CD4-positive, alpha-beta T cell treated with Interleukin-15 for 4 hours (primary cell): ENCODE measurements at places on chromosomes 11 and 22.

GRCh38 chr11:75502138-75502537, 23.6 kb downstream of the GDPD5 start:
- DNase-seq: no peak

- DNase-seq: no peak
These were observed 369.5 kb downstream of the AASDHPPT start for GRCh38 chr11:106446955-106447354.

- DNase-seq: no peak
These were observed 13.8 kb upstream of the OR56A3 start for GRCh38 chr11:5928271-5928670.

DNA sequence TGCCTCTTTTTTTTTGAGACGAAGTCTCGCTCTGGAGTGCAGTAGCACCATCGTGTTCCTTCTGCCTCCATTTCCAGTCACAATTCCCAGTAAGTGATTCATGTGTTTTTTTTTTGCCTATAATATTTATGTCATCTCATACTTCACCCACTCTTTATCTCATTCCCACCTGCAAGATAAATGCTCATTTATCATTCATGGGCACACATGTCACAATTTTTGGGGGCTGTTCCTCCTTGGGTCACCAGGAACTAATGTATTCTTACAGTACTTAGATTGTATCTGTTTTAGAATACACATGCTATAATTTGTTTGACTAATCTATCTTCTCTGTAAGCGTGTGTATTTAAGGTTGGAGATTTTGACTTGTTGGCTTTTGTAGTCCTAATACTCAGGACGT, 222.7 kb downstream of the SWAP70 start:
- DNase-seq: no peak

- no peak for DNase-seq
These were observed at the start of gene OR52K1 for GRCh38 chr11:4482445-4482844. TSS of gene OR52K1 (plus strand) at chr11:4482646. CDS start at chr11:4488901, 6,255 bp downstream.

DNA sequence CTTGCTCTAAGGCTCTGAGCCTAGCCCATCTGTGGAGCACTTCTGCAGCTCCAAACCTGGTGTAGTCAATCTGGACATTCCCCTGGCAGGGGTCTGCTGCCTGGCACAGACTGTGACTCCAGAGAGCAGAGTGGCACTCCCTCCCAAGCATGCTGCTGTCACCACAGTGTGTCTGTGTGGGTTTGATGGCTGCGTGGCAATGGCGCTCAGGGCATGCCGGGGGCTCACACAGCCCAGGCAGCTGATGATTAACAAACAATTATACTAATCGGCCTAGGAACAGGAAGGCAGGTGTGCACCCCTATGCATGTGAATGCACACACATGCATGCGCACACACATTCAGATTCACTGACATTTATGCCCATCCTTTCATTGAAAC, 9.0 kb upstream of the NECTIN1 start:
- no peak for DNase-seq

- no peak for DNase-seq
These were observed 93.3 kb downstream of the ZC3H12C start for GRCh38 chr11:110186456-110186855.

GRCh38 chr11:10619131-10619680, 50.7 kb upstream of the LYVE1 start:
- DNase-seq: no peak

- DNase-seq: no peak
These were observed 872.2 kb downstream of the NTM start for GRCh38 chr11:132242632-132243031.

GRCh38 chr11:35540526-35540925, 15.1 kb upstream of the PAMR1 start:
- no peak for DNase-seq

DNA sequence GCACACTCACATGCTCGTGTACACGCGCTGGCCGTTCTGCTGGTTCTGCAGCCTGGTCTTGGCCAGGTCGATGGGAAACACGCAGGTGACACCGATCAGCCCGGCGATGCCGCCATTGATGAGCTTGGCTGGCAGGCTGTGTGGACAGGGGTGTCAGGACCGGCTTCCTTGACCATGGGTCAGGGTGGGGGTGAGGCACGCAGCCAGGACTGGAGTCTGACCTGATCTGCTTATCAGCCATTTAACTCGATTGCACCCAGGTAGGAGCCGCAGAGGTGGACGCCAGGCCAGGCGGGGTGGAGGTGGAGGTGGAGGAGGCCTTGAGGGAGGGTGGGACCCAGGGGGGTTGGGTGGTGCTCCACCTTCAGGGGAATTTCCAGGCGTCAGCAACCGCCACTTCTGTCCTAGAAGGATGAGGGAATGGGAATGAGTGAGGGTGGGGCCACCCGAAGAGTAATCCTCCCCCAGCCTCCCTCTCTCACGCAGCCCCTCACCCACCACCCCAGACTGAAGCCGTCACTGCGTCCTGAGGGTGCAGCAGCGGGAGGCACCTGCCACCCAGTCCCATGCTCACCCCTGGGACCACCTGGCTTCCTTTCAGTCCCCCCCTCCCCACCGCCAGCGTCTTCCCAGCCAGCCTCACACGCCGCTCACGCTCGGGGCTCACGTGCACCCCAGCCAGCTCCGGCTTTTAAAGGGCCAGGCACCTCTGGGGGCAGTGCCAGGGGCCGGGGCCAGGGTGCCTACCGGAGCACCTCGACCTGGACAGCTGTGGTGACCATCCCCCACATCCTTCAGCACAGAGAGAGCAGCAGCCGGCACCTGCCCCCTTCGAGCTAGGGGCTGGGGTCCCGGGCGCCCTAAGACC, 3.1 kb downstream of the SLC25A22 start:
- no peak for DNase-seq

DNA sequence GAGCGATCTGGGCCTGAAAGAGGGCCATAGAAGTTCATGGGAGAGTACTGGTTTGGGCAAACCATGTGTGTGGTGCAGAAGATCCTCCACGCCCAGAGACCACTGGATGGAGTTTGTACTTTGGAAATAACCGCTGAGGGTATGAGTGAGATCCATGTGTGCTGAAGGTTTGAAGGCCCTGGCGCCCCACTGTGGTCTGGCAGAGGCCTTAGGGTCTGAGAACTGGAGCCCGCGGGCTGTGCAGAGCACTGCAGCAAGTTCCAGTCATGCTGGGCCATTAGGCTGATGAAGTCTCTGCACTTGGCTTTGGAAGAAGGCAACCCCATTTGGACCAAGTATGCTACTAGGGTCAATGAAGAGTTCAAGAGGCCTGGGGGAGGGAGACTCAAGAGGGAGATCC, 186.4 kb downstream of the BUD13 start:
- DNase-seq: no peak

DNA sequence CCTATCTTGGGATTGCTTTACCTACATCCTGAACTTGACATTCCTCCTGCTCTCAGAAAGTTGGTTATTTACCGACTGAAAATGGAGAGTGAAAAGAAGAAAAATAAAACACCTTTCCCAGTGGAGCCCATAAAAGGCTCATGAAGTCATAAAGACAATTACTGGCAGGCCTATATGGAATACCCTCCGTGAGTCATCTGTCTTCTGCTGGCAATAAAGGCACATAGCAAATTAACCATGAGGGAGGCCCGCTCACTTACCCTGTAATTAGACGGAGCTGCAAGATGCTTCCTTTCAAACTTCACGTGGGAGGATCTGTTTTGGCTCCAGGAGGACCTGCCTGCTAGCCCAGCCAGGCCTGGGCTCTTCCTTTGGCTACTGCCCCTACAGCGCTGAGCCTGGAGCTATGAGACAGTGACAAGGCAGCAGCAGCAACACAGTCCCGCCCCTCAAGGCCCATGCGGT, 540.4 kb downstream of the BUD13 start:
- DNase-seq: no peak

DNA sequence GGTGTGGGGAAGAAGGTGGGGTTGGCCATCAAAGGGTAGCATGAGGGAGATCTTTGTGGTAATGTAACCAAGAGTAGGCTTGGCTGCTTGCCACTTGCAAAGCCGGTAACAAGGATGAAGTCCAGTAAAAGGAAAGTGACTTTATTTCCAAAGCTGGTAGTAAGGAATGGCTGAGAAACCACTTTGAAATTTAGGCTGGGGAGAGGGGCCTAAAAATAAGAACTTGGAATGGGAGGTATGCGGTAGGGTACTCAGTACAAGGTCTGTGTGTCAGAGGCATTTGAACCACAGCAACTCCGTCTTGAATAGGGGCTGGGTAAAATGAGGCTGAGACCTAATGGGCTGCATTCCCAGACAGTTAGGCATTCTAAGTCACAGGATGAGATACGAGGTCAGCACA, 216.0 kb upstream of the ISX start:
- no peak for DNase-seq

DNA sequence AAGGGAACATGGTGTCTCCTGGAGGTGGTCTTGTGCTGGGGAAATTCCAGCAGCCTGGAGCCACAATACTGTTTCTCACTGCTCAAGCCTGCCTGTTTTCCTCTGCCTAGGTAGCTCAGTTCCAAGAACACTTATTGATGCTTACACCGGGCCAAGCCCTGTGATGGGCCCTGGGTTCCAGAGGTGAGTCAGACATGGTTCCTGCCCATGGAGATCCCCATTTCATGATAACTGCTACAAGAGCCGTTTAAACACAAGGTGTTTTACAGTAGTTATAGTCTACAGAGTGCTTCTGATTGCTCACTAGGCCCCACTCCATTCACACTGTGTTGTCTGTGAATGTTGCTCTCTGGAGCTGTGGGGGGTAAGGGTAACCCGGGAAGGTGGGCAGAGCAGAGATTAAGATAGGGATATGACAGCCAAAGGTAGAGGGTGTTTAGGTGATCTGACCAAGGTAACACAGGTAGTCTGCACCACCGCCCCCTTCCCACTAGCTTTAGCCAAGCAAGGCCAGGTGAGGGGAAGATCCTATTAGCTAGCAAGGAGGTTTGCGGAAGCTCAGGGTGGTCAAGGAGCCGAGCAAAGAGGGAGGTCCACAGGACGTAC, 696 bp upstream of the MICAL2 start:
- DNase-seq: peak; percentile 60

DNA sequence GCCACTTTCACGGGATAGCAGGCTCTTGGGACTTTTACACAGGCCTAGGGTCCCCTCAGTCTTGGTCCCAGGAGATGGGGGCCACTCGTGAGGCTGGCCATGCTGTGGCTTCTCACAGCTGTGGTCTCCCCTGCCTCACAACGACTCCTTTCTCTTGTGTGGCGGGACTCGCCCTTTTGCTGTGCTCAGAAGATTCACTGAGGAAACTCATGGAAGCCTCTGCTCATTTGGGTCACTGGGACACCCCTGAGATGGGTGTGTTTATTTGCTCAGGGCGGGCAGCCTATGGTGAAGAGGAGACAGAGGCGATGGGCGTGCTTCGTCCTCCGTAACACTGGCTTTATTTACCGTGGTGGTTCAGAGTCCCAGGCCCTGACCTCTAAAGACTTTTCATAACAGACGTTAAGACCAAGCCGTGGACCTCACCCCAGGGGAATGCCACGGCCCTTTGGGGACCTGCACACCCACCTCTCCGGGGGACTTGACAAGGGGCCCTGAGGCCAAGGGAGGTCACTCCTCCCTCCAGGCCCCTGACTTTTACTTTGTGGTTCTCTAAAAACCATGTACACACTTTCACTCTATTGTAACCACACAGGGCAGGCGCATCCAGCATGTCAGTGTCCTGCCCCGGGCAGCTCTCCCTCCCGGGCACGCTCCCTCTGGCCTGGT, 15.5 kb downstream of the TEF start:
- DNase-seq: no peak

DNA sequence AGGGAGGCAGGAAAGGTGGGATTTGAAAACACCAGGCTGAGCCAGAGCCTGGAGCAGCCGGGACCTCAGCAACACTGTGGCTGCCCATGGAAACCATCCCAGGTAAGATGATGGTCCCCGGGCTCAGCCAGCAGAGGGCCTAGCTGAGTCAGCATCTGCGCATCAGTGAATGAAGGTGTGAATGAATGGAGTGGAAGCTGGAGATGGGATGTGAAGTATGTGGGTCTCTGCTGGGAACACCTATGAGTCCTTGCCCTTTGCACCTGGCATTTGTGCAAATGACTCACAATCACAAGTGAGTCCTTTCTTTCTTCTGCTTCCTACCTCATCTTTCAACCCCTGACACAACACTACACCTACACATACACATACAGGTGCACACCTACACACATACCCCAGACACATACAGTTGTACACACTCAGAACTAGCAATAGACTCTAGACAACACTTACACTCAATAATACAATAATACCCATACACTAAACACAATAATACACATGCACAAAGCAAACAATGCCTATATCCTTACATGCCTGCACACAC, 62.8 kb upstream of the PRDM11 start:
- DNase-seq: no peak

GRCh38 chr22:43377896-43378704, 33.7 kb upstream of the MPPED1 start:
- DNase-seq: no peak

DNA sequence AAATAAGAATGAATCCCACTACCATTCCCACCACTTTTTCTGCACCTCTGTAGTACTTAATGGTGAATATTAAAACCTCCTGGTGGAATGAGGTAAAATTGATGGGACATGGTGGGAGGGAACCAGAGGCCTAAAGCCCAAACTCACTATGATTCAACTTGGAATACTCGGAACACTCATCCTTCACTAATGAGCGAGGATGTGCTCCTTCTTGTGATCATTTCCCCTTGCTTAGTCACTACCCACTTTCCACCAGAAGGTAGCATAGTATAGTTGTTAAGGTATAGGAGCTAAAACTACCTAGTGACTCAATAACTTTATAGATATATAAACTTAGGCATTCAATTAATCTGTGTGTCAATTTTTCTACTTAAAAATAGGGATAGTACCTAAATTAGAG, 728.9 kb downstream of the OPCML start:
- DNase-seq: no peak

GRCh38 chr22:24086310-24086709, 75.2 kb downstream of the CABIN1 start:
- DNase-seq: no peak

DNA sequence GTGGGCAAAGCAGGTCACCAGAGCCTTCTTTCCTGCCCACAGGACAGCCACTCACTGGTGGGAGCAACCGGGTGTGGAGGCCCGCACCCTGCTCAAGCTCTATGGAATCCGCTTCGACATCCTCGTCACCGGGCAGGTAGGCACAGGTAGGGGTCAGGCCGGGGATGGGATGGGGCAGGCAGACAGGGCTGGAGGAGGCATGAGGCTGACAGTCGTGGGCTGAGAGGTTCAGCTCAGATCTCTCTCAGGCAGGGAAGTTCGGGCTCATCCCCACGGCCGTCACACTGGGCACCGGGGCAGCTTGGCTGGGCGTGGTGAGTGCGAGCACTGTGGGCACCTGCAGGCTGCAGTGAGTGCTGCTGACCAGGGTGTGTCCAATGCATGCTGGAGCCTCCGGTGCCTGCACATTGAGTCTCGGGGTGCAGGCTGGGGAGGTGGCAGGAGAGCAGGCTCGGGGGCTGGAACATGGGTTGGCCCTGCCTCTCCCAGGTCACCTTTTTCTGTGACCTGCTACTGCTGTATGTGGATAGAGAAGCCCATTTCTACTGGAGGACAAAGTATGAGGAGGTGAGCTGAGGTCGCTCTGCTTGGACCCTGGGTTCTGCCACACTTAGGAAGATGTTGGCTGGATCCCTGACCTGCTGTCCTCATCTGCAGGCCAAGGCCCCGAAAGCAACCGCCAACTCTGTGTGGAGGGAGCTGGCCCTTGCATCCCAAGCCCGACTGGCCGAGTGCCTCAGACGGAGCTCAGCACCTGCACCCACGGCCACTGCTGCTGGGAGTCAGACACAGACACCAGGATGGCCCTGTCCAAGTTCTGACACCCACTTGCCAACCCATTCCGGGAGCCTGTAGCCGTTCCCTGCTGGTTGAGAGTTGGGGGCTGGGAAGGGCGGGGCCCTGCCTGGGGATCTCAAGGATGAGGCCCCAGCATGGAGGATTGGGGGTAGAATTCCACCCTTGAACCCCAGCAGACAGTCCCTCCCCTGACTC, 6.3 kb downstream of the SLC7A4 start:
- no peak for DNase-seq
